ENCODE measurements at places on chromosomes 13 and 19. TPM values are rescaled to one million over a fixed set of nuclear protein-coding genes. Genes with fewer than 3 reads are reported as not detected.

GRCh38 chr19:17830567-17831418, 9.5 kb upstream of the INSL3 start:
- peaks cover 28% of the 10 kb centered on the region for H3K36me3 ChIP-seq
- peak; percentile 65 for DNase-seq
- H3K27ac ChIP-seq: no peak overlapping the region
- H3K4me3 ChIP-seq: no peak overlapping the region

DNA sequence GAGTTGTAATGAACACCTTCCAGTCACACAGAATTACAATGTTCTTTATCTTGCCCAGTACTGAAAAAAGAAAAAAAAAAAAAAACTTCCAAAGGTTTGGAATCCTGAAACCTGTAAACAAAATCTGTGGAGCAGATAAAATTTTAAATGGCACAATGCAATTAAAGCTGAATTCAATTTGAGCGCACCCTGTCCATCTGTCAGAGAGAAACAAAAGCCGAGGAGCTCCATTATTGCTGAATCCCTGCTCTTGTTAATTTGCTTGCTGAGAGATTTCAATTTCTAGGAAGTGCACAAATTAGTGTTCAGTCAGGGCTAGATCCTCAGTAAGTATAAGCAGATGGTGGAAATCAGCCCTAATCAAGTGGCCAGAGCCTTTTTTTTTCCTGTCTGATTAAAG, 65.2 kb downstream of the DACH1 start:
- no peak overlapping the region for H3K4me3 ChIP-seq
- no peaks in the 10 kb centered on the region for H3K27me3 ChIP-seq
- H3K27ac ChIP-seq: no peak overlapping the region

DNA sequence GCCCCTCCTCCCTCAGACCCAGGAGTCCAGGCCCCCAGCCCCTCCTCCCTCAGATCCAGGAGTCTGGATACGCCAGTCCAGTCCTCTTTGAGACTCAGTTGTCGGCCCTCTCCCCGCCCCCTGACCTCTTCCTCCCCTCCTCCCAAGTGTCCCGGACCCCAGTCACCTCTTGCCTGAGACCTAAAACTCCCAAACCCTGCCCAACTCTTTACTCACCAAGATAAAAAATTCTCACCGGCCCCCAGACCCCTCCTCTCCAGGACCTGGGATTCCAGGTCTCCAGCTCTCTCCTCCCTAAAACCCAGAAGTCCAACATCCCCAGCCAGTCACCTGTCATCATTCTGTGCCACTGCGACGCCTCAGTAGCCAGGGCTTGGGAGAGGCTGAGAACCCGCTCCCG, 1.4 kb upstream of the HSD17B14 start:
- H3K36me3 ChIP-seq: peaks cover 2% of the 10 kb centered on the region
- no peak for DNase-seq
- peak overlapping the region; percentile 69 for H3K4me3 ChIP-seq

DNA sequence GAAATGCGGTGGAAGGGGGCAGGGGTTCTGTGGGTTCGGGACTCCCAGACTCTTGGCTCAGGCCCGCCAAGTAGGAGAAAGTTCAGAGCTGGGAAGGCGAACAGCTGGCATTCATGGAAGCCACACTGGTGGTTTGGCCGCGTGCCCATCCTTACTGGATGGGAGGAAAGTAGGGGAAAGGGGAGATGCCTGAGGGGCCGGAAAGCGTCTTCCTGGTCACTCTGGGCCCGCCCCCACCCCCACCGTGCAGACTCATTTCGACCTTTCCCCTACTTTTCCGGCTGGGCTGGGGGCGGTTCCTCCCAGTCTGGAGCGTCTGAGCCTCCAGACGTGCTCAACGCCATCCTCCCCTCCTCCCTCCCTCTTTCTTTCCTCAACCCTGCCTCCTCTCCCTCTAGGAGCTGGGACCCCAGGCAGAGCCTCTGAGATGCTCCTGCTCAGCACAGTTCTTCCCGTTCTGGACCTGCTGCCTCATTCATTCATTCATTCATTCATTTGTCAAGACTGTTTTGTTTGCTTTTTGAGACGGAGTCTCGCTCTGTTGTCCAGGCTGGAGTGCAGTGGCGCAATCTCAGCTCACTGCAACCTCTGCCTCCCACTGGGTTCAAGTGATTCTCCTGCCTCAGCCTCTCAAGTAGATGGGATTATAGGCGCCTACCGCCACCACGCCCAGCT, 3.5 kb downstream of the ANGPTL4 start:
- H3K36me3 ChIP-seq: peaks cover 1% of the 10 kb centered on the region
- DNase-seq: no peak
- peaks cover 24% of the 10 kb centered on the region for H3K4me1 ChIP-seq
- H3K4me3 ChIP-seq: no peak overlapping the region
- peaks cover 52% of the 10 kb centered on the region for H3K27me3 ChIP-seq

- DNase-seq: no peak
- H3K4me1 ChIP-seq: no peaks in the 10 kb centered on the region
- H3K27ac ChIP-seq: no peak overlapping the region
Observed at GRCh38 chr19:7844405-7844804, 14.4 kb downstream of the EVI5L start.

DNAJC3 gene
- total RNA-seq: 24.9 TPM

KBTBD7 gene
- 4.6 TPM for total RNA-seq
